Activated CD4-positive, CD25-positive, alpha-beta regulatory T cell treated with anti-CD3 and anti-CD28 coated beads, Interleukin-2, amount 50 U/mL, for 16 hours (primary cell): ENCODE measurements at places on chromosomes 13 and 19.

- DNase-seq, result no peak
Measured at GRCh38 chr13:40101708-40102359, 446.4 kb downstream of the COG6 start.

GRCh38 chr19:38145623-38146022, 78.4 kb downstream of the DPF1 start:
- no peak for DNase-seq

DNA sequence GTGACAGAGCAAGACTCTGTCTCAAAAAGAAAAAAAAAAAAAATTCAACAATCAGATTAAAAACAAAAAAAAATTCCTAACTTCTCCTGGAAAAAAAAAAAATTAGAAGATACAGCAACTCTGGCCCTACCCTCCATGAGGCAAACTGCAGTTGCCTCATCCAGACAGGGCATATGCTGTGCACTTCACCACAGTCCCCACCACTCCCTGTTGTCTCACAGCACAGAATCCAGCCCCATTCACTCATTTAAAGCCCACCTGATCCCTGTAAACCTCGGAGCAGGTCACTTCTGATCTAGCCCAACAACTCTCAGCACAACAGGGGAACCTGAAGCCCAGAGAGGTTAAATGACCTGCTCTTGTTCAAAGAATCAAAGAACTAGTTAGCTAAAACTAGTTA, 24.9 kb downstream of the RHPN2 start:
- no peak for DNase-seq

DNA sequence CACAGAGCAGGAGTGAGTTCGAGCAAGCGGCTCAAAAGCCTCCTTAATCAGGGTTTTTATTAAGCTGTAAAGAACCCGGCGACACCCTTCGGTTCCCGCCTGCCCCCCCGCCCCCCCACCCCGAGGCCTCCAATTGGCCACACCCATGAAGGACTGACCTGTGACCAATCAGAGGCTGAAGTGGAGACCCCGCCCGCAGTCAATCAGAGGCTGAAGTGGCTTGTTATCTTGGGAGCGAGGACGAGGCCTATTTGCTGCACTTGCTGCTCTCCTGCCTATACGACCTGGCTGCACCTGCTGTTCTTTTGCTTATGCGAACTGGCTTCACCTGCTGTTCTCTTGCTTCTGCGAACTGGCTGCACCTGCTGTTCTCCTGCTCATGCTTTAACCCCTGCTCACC, 844.9 kb downstream of the OLFM4 start:
- DNase-seq, result no peak

- no peak for DNase-seq
Measured at GRCh38 chr19:31600731-31601295, 251.6 kb upstream of the TSHZ3 start.

DNA sequence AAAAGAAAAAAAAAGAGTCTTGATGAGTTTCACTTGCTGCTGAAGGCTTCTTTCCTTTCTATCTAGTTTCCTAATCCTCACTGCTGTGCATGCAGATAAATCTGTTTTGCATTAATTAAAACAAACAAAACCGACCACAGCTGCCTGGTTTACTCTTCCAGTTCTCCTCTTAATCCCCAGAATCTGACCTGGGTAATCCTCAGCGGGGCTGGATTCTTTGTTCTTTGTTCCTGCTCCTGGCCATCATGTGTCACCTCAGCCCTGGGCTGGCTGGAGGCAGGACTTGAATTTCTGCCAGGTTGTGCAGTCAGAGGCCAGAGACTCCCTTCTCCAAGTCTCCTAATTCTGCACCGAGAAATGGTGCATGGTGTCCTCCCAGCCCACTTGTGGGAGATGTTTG, 52.2 kb upstream of the CYP4F8 start:
- no peak for DNase-seq
